Mucosa of gallbladder (tissue), 1 donor: ENCODE measurements at places on chromosomes 12 and 14.

DNA sequence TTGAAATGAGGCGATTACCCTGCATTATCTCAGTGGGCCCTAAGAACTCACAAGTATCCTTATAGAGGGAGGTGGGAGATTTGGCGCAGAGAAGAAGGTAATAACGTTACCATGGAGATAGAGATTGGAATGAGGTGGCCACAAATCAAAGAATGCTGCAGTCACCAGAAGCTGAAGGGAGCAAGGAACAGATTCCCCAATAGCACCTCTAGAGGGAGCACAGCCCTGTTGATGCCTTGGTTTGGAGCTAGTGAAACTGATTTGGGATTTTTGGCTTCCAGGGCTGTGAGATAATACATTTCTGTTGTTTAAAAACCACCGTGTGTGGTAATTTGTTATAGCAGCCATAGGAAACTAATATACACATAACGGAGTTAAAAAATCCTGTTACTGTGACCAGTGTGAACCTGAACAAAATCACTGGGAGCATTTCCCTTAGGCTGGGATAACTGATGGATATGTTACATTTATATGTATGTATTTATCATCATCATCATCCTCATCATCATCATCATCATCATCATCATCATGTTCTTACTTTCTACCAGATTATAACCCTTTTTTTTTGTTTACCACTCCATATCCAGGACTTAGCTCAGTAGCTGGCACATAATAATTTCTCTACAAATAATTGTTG, 100.3 kb downstream of the LIN7A start:
- DNase-seq: peak; percentile 20

DNA sequence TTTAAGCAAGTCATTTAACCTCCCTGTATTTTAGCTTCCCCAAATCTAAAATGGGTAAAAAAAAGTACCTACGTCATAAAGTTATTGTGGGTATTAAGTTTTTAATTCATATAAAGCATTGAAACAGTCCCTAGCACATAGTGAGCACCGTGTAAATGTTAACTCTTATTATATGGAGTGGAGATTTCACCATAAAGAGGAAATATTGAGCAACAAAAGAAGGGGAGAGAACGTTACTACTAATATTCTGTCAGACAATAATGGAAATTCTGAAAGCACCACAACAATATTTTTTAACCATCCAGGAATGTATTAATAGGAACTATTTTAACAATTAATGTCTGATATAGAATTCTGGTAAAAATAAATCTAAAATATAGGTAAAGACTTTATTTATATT, 7.8 kb upstream of the CD163L1 start:
- DNase-seq: no peak

DNA sequence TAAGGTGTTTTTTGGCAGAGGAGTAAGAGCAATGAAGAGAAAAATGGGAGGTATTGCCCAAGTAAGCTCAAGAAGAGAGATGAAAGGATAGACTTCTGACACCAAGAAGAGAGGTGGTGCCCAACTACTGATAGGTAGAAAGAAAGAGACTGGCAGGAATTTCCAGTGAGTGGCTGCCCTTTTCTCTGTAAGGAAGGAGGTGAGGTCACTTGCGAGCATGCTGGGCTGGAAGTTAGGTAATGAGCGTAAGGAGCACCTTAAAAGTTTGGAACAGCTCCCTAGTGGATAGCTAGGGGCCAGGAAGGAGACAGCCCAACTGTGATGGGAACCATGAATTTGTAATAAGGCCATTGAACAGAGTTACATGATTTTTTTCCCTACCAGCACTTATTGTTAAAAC, 127.0 kb downstream of the ANO6 start:
- DNase-seq: no peak

DNA sequence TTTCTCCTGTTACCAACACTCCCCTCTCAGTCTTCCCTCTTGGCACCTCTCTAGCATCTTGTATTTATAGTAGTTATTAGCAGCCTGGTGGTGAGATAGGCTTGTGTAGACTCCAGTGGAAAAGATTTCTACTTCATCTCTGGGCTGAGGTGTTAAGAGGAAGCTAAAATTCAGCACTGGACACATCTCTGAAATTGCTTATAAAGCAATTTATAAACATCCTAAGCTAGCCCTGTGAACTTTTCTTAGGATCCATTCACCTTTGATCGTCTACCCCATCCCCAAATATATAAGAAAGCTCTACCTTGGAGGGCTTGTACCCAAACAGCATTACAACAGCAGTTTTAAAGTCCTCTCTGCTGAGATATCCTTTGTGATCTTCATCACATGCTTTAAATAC, 928 bp downstream of the EFCAB11 start:
- DNase-seq: no peak

DNA sequence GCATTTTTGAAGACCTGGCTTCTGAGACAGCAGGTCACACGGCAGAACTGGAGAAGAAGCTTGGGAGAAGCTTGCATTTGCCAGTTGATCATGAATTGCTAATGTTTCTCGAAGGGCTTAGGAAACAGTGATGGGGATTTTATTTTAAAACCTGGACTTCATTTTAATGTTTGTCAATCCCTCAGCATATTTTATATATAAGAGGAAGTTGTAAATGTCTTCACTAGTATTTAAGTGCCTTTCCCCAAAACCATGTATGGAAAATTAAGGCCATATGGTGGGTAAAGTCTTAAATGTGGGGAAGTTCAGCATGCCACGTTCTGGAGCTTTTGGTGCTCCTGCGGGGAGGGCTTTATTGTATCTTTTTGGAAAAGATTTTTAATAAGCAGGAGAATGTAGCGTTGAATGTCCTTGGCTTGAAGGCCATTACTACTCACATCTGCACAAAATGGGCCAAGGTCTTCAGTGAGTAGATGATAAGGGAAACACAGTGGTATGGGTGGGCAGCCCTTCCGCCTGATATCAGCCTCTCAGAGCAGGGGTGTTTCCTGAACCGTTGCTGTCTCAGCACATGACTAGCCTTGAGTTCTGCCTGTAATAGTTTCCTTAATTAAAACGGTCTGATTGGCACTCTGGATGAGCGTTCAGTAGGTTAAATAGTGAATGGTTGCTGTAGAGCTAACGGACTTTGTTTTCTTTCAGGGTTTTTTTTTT, 511.4 kb downstream of the PCNX1 start:
- no peak for DNase-seq

- DNase-seq: no peak
Observed at GRCh38 chr12:80056232-80056631, 43.1 kb upstream of the OTOGL start.

DNA sequence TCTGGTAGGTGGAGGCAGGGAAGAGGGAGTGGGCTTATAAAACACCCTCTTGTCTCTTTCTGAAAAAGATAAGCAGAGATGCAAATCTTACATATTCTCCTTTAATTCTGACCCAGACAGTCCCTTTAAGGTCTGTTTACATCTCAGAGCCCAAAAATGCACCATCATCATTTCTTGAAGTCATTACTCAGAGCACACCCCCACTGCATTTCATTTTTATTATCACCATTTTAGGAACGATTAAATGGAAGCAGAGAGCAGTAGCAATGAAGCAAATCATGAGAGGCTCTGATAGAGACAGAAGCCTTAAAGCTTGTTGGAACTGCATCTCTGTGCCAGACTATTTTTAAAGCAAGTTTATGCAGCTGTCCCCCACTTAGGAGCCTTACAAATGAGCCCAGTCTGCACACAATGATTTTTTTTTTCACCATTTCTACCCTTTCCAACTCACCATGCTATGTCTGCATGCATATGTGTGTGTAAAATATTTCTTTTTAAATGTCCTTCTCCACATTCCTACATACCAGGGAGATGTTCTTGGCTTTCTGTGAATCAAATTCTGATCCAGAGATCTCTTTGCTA, 311.0 kb downstream of the GRIN2B start:
- no peak for DNase-seq

- no peak for DNase-seq
Observed at GRCh38 chr12:79435742-79436141, 255.0 kb downstream of the PAWR start.

DNA sequence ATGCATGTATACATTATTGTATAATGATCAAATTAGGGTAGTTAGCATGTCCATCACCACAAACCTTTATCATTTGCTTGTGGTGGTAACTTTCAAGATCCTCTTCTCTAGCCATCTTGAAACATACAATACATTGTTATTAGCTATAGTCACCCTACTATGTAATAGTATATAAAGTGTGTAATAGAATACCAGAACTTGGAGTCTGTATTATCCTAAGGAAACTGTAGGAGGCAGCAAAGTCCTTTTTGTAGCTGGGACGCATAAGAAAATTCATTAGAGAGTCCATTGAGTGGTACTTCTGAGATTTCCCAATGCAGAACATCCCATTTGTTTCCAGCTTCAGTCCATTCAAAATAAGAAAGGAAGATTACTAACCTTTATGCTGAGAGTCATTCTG, 325.9 kb upstream of the LRFN5 start:
- DNase-seq: no peak

DNA sequence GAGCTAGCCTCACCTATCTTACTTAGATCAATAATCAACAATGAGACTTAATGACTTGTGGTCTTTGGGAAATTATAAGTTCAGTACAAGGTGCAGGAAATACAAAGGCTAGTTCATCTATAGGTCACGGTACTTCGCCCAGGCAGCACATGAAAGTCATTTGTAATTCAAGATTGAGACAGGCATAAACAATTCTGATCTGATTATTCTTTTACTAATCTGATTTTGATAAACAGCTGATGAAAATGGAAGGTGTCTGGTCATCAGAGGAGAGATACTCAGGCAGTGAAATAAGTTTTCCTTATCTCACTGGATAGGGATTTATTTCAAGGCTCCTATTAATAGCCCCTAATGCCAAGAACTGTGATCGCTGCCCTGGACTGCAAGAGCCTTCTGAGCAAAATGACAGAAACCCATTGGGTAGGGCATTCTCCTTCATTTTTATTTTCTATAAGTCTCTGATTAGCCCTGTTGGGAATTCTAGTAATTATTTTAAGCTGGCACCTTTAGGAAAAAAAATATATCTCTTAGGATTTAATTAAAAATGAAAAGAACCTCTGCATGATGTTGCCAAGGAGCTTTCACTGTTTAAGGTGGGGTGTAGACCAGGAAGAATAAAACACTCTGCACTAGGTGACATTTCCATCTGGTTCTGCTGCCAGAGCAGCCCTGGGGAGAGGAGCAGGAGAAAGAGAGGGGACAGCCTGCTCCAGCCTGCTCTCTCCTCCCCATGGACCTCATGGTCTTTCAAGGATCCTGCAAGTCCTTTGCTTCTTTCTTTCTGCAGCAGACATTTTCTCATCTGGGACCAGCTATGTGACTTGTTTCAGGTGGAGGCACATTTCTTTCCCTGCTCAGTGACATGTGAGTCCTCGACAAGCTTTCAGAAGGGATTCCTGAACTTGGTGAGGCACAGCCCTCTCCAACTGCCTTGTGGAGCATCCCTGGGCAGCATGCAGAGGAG, 44.8 kb downstream of the SSPN start:
- no peak for DNase-seq

GRCh38 chr14:67371247-67372148, 11.4 kb downstream of the EIF2S1 start:
- DNase-seq: no peak

GRCh38 chr12:121921066-121921465, 2.7 kb downstream of the CFAP251 start:
- DNase-seq: no peak

GRCh38 chr14:52048116-52048515, 20.7 kb downstream of the NID2 start:
- no peak for DNase-seq

- peak; percentile 28 for DNase-seq
Observed at GRCh38 chr14:75401361-75401760, 26.5 kb upstream of the JDP2 start.

DNA sequence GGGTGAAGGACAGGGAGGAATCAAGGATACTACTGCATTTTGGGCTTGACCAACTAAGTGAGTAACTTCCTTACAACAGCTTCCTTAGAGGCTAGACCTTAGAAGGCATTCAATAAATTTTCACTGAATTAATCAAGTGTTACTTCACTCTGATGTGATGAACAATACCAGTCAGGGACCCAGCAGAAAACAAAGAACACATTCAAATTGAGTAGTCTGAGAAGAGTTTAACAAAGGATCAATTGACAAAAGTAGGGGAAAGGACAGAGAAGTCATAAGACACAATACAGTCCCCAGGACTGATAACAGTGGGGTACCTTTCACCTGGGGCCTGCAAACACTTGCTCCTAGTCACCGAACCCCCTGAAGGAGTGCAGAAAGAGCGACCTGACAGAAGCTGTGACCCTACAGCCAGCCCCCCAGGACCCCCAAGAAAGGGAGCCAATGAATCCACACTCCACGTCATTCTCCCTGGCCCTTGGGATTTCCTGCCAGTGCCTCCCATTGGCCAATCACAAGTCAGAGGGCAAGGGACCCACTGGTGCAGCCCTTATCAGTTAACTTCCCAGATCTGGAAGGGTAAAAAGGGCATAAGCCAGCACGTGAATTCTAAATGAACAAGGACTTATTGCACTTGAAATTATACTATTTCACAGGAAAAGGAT, 6.9 kb downstream of the ANAPC5 start:
- no peak for DNase-seq

DNA sequence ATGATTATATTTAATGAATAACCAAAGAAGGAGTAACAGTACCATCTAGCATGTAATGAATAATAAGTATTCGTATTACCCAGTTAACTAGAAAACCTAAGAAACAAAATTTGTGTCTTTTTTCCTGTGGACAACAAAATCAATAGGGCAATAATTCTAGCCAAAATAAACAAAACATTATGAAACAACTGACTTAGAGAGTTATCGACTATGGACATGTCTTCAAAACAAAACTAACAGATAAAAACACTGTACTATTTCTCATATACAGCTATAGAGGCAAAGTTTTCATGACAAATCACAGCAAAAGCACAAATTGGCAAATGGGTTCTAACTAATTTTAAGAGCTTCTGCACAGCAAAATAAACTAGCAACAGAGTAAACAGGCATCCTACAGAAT, 224.1 kb downstream of the ALX1 start:
- DNase-seq: no peak

- DNase-seq: no peak
Observed at GRCh38 chr12:120748242-120748641, 22.6 kb downstream of the ACADS start.

DNA sequence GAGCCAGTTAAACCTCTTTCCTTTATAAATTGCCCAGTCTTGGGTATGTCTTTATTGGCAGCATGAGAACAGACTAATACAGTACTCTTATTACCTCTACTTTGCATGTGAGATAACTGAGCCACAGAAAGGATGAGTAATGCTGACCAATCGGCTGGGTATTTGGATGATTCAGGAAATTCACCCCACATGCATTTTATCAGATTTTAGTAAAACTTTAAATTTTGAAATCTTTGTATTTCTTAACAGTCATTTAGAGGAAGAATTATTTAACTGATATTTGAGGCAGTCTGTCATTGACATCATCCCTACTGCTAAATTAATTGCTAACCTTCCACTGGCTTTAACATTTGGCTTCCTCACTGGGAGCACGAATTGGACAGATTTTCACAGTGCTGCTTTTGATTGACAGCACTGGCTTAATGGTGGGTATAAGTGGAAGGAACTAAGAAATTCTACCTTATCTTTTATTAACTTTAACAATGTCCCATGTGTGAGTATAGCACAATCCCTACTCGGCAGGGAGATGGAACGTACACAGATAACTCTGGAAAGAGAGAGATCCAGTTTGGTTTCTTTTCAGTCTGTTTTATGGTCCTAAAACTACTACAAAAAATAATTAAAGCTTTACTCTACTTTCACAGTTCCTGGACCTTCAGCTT, 261.0 kb downstream of the DACT1 start:
- no peak for DNase-seq

GRCh38 chr14:50718949-50719348, 50.8 kb upstream of the SAV1 start:
- DNase-seq: no peak

GRCh38 chr12:38588624-38589305, 272.2 kb downstream of the ALG10B start:
- DNase-seq: no peak

- no peak for DNase-seq
Observed at GRCh38 chr14:28297559-28297958, 469.0 kb upstream of the FOXG1 start.
